ENCODE measurements at places on chromosomes 7 and 10.

- DNase-seq: no peak
Observed at GRCh38 chr7:124085179-124085578, 52.3 kb upstream of the TMEM229A start.

GRCh38 chr10:73597346-73597745 is 6.2 kb upstream of the USP54 start:
- DNase-seq: no peak

GRCh38 chr7:131726686-131727085 is 170.3 kb upstream of the PODXL start:
- DNase-seq: no peak

GRCh38 chr10:86391986-86392722 is 25.6 kb upstream of the GRID1 start:
- no peak for DNase-seq

DNA sequence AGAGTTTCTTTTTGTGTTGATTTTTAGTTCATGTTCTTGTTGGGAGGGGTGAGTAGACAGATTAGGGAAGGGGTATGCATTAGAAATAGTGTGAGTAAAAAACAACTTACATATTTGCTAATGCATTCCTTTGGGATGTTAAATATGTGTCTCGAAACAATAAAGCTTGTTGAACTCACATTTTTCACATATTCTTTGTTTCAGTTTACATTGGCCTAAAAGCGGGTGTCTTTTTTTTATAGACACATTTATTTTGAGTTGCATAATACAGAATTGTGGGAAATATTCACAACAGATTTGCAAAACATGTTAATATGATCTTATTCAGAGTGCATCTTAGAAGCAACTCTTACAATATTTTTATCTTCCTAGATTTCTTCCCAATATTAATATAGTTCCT is 337.5 kb upstream of the CNTNAP2 start:
- DNase-seq: no peak

GRCh38 chr7:8365499-8366110 is 67.8 kb upstream of the NXPH1 start:
- DNase-seq: no peak

GRCh38 chr7:51101111-51101757 is 215.4 kb downstream of the COBL start:
- no peak for DNase-seq

DNA sequence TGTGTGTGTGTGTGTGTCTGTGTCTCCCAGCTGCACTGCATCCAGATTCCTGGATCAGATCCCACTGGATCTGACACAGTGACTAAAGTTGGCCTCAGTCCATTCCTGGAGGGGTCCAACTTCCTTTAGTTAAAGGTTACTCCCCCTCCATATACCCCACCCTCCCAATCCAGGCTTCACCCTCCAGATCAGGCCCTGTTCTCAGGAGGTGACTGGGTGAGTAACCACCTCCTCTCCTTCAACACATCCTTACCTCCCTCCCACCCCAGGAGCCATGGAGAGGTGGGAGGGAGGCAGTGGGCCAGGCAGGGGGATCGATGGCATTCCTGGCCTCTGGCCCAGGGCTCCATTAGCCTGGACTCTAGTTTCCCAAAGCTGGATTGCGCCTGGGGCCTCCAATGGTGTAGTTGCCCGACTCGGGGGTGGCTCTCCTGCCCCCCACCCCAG is 11.3 kb downstream of the KCNIP2 start:
- no peak for DNase-seq

- no peak for DNase-seq
Observed at GRCh38 chr10:69317175-69317604, 38.9 kb downstream of the HK1 start.

DNA sequence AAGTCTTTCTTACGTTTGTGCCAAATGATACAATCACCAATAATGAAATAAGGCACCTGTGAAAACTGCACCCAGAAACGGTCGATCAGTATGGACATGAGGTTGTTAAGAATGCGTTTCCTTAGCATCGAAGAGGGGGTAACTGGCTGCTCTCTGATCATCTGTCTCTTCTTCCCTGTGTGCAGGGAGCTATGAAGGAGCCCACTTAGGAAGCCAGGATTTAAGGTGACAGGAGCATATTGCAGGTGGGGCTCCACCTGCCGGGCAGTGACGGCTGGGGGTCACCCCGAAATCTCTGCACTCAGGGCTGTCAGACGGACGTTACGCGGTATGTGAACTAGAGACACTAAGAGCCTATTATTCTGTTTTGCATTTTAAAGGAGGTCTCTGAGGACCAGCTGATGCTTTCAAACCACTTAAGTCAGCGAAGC is 64.5 kb downstream of the CARD11 start:
- DNase-seq: no peak

- no peak for DNase-seq
Observed at GRCh38 chr7:140263277-140263676, 86.5 kb upstream of the KDM7A start.

DNA sequence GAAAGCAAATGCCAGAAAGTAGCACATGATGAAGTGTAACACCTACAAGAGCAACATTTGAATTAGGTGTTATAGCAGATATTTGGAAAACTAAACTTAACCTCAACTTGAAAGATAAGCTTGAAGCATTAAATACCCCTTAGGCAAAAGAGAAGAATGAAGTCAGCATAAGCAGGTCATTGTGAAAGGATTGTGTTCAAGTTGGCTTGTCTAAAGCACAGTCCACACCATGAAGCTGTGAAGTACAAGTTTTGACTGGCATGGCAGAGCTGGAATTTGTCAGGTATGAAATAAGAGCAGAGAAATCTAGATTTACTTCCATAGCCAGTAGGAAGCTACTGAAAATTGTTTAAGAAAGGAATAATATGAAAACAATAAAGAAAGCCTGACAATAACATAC is 480.3 kb upstream of the POT1 start:
- no peak for DNase-seq

GRCh38 chr10:89369156-89370105 is 8.4 kb upstream of the IFIT1B start:
- no peak for DNase-seq

Measured in NCI-H2107 (cell line).